ENCODE measurements at places on chromosomes 5 and 9.

DNA sequence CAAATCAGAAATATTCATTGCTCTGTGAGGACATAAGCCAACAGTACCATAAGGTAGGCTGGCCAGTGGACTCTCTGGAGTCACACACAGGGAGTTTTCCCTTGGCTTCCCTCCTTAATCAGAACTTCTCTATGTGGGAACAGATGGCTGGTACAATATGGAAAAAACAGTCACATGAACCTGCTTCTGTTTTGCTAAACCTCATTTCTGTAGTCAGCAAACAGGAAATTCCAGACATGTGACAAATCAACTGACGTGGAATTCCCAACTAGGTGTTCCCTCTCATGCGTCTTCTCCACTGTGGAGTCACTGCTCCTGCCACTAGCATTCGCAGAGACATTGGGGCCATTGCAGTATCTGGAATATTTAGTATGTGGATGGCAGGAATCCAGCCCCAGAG lies 617.6 kb downstream of the KIF4B start:
- DNase-seq: no peak

- DNase-seq: no peak
These were observed 262.1 kb downstream of the RFX3 start for GRCh38 chr9:3263698-3264097.

DNA sequence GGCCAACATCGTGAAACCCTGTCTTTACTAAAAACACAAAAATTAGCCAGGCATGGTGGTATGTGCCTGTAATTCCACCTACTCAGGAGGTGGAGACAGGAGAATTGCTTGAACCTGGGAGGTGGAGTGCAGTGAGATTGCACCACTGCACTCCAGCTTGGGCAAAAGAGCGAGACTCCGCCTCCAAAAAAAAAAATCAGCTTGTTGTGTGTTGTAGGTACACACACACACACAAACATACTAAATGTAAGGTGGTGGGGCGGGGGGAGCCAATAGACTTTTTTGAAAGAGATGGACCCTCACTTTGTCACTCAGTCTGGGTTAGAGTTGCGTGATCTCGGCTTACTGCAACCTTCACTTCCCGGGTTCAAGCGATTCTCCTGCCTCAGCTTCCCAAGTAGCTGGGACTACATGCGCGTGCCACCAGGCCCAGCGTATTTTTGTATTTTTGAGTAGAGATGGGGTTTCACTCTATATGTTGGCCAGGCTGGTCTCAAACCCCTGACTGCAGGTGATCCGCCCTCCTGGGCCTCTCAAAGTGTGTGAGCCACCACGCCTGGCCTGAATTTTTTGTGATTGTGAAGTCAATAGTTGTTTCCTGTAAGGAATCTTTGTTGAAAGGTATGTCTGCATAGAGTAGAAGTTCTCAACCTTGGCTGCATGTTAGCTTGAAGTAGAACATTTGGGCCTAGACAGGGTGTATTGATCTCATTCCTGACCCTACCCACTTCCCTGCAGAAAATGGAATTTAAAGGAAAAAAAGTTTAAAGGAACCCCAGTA lies 13.7 kb downstream of the NPM1 start:
- no peak for DNase-seq

DNA sequence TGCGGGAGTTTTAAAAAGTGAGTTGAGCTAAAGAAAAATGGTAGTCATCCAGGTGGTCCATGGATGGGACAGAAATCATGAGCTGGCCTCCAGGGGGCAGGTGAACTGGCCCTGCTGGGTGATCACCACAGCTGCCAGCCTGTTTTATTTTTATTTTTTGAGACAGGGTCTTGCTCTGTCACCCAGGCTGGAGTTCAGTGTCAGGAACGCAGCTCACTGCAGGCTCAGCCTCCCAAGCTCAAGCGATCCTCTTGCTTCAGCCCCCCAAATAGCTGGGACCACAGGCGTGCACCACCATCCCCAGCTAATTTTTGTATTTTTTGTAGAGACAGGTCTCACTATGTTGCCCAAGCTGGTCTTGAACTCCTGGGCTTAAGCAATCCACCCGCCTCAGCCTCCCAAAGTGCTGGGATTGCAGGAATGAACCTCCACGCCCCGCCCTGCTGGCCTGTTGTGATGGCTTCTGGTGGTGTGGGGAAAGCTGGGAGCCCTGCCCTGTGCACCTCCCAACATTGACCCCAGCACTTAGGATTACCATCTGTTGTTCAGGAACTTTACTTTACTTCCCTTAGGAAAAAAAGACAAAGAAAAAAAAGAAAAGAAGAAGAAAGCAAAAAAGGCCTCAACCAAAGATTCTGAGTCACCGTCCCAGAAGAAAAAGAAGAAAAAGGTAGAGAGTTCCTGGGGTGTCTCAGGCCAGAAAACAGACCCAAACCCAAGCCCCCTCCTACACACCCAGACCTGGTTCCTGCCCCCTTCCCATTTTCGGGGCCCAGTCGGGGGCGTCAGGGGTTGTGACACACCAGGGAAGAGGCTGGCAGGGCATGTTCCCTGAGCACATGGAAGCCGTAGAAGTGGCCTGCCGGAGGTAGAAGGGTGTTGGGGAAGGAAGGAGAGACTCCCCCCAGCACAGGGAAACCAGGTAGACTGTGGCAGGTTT lies 14.7 kb downstream of the CD74 start:
- DNase-seq: no peak

DNA sequence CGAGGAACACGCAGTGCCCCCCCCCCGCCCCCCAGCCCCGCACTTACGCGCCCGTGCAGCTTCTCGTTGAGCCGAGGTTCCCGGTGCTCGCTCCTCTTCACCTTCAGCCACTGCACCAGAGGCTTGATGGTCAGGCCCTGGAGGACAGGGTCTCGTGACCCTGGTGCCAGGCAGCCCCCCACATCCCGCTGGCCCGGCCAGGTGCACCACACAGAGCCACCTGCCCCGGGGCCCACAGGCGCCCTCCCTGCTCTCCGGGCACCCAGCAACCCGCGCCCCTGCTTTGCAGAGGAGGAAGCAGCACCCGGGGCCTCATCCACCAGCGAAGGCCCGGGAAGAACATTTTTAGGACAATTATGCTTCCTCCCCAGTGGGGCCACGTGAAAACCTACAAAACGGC lies 39.0 kb downstream of the EXOC3 start:
- no peak for DNase-seq

GRCh38 chr9:29717631-29718030 lies 2144.3 kb upstream of the C9orf72 start:
- DNase-seq: no peak

DNA sequence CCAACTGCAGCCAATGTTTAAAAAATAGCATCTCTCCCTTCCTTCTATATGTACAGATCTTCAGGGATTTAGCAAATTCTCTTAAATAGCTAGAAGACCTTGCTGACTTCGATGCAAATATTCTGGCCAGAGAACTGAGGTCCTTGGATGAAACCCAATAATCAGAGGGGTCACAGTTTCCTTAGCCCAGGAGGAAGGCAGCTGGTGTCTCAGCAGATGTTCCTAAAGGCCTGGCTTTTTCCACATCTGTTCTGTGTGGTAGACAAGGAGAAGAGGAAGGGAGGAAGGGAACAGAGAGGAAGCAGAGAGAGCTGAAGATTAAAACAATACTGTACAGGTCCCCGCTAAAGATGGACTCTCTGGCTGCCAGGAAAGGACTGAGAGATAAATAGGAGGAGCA lies 33.1 kb downstream of the BOD1 start:
- DNase-seq: no peak
